Epithelial cell of esophagus (primary cell): ENCODE measurements at places on chromosomes 3 and 15.

DNA sequence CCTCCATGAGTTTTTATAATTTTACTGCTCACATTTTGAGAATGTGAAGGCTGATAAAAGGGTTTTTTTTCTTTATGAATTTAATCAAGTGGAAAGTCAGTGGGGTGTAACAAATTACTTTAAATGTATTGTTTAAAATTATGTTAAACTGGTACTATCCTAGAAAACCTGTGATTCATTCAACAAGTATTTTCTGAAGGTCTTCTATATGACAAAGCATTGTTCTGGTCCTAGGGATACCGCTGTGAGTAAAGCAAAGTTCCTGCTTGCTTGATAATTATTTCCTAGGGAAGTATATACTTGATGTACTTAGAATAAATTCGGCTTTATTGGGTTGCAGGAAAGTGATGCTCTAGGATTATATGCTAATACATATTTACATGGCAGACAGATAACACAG, 152.8 kb upstream of the GOLGA6L4 start:
- DNase-seq: peak; percentile 29

- DNase-seq: no peak
Measured at GRCh38 chr3:190618330-190619030, 104.6 kb downstream of the IL1RAP start.

GRCh38 chr3:102400766-102401165, 34.0 kb upstream of the ZPLD1 start:
- peak; percentile 63 for DNase-seq

GRCh38 chr3:120081719-120082118, 12.5 kb downstream of the GSK3B start:
- no peak for DNase-seq

DNA sequence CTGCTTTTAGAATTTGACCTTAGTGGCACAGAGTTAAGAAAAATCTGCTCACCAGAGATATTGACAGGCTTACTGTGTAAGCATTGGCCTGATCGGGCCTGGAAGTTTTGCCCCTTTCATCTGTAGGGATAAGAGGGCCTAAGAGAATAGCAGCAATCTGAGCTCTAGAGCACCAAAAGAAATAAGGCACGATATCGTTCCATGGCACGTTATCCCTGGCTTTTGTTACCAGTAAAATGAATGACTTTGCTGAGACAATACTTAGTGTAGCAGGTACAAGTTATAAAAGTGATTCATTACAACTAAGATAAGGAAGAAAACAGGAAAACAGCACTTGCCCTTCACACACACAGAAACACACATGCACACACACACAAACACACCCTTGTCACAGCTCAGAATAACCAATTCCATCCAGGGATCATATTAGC, 5.0 kb downstream of the THBS1 start:
- DNase-seq: peak; percentile 7

GRCh38 chr3:42509111-42509510, 6.7 kb downstream of the VIPR1 start:
- no peak for DNase-seq

DNA sequence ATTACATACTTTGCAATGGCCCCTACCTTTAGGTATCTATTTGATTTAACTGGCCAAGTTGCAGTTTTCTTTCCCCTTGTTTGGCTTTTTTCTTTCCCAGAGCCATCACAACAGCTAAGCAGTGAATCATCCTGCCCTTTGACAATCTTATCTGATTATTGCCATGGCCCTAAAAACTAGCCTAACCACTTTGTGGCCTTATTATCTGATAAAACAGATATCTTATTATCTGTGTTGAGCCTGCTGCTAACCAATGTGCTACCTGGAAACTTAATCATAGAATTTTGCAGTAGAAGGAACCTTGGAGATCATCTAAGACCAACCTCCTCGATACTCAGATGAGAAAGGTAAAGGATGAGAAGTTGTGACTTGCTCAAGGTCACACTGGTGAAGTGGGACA, 37.1 kb downstream of the EIF4E3 start:
- peak; percentile 34 for DNase-seq

DNA sequence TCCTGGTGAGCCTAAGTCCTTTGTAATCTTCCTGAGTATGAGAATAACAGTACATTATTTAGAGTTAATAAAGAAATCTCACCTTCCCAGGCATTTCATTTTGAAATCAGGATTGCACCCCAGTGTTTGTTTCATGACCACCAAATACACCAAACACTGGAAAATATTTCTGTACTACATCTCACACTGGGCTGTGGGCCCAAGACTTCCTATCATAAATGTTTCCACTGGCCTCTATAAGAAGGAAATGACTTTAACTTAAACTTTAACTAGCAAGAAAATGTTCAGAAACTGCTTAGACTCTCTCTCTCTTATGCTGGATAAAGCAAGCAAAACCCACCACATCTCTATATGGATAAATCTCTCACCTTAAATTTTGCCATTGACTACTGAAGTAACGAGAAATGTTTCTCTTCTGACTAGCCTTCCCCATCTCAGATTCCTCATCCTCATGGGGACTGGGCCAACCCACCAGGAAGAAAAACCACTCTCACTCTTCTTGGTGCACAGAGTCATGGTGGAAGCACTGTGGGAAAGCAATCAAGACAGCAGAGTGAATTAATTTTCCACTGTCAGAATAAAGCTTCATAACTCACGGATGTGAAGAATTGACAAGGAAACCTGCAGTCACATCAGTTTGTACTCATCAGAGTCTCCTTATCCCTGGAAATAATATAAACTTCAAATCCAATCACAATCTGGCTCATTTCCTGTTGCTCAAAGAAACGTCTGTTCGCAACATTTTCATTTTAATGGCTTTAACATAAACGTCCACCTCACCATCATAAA, 859.6 kb downstream of the EPHA3 start:
- DNase-seq: no peak

DNA sequence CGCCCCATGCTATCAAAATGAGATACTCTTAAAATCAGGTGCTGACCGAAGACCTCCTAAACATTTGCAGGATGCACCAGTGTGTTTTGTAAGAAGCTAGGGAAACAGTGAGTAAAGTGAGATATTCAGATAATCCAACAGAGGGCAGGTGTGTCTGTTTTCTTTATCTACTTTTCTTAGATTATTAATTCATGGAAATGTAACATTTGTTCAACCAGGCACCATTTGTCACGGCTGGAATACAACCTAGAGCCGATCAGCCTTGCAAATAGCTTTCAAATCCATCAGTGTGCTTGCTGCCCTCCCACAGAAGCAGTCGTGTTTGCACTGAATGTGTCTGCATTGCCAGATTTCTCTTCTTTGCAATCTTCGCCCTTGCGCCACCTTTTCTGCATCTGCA, 201.9 kb upstream of the CHRM5 start:
- no peak for DNase-seq

- no peak for DNase-seq
Measured at GRCh38 chr3:23481616-23482278, 278.6 kb downstream of the UBE2E2 start.

DNA sequence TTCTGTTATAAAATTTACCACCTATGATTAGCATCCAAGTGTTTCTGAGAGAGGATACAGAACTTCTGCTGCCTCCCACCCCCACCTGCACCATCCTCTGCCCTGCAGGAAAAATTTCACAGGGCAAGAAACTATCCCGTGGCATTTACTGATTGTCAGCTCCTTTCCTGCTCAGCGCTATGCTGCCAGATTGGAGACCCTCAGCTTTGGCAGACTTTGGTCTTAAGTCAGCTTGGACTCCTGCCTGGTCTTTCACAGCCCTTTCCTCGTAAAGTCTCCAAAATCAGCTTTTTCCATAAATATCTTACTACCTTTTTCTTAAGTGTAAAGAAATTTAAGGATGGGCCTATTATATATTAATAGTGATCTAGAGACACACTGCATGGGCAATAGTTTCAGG, 239.9 kb upstream of the ADAMTS9 start:
- no peak for DNase-seq

DNA sequence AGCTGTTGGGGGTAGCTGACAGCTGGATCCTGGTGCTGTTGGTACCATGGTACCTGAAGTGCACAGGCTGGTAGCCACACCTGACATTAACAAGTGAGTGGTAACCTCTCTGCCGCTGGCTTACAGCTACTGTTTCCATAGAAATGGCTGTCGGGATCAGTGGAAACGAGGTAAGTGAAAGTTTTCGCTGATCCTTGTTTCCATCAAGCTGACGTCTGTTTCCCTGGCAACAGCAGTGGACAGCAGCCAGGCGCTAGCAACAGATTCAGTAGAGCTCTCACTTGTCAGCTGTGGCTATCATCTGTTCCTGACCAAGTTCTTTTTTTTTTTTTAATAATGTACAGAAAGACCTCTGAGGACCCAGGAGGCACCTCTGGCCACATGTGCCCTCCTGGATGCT, 166.2 kb downstream of the CHDH start:
- DNase-seq: no peak

DNA sequence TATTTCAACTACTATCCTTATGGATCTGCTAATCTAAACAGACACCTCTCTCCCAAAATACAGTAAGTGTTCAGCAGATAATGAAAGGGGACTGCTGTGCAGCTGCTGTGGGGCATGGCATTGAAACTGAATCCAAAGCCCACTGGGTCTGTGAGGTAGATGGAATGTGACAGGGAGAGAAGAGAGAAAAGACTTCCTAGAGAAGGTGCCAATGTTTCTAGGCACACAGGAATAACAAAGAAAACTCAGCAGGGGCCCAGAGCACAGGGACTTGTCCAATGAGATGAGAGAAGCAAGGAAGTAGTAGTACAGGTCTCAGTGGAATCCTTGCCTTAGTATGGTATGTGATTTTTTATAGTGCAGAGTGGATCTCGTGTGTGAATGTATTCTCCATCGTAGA, 457.8 kb downstream of the IL5RA start:
- DNase-seq: no peak

GRCh38 chr3:143358155-143358792, 238.7 kb downstream of the CHST2 start:
- DNase-seq: peak; percentile 2

DNA sequence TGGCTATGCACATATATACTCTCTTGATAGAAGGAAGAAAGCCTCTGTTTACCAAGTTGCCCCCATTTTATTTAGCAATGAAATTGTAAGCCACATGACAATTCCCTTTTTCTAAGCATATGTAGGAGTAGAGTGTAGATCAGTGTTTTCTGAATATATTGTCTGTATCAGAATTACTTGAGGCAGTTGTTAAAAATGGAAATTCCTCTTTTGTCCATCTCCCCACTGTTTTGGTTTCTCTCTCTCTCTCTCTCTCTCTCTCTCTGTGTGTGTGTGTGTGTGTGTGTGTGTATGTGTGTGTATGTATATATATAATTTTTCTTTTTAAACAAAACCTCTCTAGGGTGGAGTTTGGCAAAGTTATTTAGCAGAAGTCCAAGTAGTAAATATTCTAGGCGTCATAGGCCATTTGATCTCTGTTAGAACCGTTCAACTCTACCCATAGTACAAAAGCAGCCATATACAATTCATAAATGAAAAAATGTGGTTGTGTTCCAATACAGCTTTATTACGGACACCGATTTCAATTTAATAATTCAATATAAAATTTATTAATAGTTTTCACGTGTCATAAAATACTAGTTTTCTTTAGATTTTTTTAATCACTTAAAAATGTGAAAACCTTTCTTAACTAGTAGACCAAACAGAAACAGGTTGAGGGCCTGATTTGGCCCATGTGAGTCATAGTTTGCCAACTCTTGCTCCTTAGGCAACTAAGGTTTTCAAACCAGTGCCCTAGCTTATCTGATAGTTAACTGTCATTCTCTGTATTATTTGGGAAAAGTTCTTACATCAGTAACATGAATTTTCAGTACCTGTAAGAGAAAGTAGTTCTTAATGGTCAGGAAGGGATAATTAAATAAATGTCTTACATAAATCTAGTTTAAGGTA, 39.8 kb downstream of the UBE2E1 start:
- DNase-seq: peak; percentile 46

DNA sequence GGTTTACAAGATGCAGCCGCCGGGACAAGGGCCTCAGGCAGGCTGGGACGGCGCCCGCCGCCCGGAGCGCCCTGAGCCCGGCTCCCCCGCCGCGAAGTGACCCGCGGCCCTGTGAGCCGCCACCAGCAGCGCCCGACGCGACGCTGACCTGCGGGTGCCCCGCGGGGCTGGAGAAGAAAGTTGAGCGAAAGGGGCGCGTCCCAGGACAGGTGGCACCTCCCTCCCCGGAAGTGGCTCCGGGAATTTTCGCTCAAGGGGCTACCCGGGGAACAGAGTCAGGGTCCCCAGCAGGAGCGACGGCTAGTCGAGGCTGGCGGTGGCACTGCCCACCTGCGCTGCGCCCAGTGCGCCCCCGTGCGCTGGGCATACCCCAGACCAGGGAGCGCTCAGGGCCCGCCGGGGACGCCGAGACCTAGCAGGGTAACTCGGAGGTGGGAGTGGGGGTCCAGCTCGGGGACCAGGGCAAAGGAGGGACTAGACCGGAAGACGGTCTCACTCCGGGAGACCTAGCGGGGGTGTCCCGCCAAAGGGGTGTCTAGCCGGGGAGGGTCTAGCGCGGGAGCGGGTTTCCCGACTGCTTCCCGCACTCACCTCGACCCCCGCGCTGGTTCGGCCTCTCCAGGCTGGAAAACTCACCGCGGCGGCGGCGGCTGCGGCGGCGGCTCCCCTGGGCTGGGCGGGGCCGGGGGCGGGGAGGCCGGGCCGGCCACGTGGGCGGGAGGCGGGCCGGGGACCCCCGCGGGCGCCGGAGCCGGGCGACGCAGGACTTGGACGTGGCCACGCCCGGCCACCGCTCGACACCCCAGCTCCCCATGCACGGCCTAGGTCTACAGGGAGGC, 18.4 kb downstream of the SPATA12 start:
- peak; percentile 35 for DNase-seq

GRCh38 chr3:194985031-194985578, 285.9 kb downstream of the XXYLT1 start:
- peak; percentile 79 for DNase-seq

DNA sequence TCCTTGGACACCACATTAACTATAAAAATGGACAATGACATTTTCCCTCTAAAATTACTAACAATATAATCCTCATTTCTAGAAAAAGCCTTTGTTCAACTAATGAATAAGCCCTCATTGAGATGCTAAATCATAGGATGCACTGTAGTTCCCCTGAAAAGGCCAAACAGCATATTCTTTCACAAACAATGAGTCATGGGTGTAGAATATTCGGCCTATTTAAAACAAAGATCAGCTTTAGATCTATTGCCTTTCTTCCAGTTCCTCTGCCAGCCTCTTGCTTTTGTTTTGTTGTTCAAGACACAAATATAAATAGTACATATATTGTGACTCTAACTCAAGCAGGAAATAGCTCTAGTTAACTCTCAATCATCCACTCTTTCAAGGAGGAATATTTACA, 82.5 kb downstream of the ADAM10 start:
- peak; percentile 33 for DNase-seq

DNA sequence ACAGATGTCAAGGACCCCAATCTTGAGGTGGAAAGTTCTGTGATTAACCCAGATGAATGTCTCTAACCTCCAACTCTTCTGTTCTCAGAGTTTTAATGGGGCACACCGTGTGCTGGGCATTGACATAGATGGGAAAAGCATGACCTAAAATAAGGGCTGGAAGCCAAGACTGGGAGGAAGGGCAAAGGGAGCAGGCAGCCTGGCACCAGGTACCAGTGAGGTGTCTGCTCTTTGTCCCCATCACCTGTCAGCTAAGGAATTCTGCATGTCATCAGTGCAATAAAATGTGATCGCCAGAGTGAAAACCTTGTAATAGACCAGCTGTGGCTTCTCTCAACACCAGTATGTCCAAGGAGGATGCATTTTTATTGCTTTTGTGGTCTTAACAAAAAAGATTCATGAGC, 143.5 kb upstream of the TPM1 start:
- no peak for DNase-seq
